ENCODE measurements at places on chromosomes 5 and 9.

- no peak for DNase-seq
Measured at GRCh38 chr5:5584236-5584745, 161.8 kb downstream of the ICE1 start.

DNA sequence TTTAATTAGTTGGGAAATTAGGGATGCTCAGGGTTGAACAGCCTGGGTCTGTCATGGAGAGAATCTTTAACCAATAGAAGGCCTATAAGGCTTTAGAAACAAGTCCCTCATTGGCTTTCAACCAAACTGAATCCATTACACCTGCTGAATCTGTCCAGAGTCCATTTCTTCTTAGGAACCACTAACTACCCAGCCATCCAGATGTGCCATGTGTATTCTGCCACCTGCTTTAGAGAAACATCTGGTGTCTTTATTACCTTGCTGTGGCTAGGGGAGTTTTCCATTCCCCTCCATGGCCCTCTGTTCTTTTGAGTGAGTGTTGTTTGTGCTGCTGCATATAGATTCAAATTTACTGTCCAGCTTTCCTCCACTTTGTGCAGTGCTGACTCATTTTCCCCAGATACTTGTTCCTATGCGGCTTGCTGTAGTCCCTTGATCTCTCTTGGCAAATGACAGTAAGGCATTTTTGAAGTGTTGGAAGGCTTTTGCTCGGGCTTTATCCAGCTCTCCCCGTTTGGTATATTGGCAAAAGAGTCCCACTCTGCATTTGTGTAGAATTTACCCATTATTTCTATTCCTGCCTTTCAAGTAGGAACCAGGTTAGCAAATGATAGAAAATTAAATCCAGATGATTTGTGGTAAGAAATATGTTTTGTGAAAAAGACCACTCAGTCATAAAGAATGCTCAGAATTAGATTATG is 54.6 kb downstream of the NLN start:
- no peak for DNase-seq

DNA sequence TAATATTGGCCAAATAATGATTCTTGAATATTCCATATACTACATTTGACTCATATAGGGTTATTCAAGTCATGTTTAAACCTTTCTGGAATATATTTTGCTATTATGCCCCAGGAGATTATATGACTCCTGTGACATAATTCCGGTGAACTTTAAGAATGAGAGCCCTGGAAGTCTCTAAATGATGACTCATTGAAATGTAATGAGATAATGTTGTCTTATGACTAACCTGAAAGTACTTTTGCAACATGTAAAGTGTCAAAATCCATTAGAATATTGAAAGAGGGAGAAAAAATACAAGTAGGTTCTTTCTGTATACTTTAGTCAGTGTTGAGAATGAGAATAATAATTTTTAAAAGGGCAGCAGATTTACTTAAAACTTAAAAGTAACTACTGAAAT is 830.4 kb downstream of the MAT2B start:
- no peak for DNase-seq

DNA sequence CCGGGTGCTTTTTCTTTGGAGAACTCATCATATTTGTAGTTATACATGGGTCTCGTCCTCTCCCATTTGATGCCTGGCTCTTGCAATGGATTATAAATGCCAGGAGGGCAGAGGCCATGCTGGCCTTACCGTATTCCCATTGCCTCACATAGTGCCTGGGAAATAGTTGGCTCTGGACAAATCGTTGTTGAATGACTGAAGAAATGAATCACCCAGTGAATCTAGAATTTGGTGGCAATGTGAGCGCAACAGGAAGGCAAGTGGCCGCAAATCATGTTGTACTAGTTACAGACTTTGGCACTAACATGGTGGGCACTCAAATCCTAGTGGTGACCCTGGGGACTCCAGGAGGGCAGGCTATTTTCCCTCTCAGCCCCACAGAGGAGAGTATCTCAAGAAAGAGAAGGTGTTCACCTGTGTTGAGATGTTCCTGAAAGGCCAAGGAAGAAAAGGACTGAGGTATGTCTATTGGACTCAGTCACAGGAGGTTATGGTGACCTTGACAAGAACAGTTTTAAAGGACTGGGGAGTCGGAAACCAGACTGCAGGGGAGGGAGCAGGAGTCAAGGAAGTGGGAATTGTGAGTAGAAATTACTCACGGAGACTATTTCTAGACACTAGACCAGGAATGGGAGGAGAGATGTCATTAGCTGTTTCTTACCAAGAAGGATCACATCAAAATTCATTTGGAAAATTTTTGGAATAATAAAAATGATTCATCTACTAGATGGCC is 61.7 kb upstream of the COL15A1 start:
- no peak for DNase-seq

GRCh38 chr9:13575558-13575957 is 296.1 kb upstream of the MPDZ start:
- no peak for DNase-seq

DNA sequence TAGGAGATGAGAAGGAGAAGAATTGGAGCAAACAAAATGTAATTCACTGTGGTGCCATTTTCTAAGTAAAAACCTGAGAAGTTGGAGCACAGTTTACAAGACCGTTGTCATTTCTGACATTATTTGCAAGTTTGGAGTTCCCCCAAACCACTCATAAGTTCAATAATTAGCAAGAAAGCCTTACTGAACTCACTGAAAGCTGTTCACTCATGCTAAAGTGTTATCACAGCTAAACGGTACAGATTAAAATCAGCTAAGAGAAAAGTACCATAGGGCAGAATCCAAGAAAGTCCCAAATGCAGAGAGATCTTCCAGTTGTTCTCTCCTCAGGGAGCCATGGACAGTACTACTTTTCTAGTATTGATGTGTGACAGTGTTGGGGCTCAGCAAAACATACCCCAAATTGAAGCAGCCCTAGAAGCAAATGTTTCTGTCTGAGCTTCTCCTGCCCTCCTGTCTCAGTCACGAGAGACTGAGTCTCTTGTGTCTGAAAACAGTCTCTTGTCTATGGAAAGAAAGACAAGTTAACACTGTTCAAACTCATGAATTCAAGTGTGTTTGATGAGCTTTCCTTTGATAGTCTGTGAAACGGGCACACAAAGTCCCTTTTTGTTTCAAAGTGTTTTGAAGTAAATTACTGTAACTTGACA is 221.2 kb downstream of the GABRG2 start:
- DNase-seq = no peak

GRCh38 chr9:94250456-94250855 is 8.6 kb upstream of the ZNF169 start:
- DNase-seq = no peak

- DNase-seq = no peak
Measured at GRCh38 chr5:177442066-177442826, 4.4 kb upstream of the PRR7 start.

DNA sequence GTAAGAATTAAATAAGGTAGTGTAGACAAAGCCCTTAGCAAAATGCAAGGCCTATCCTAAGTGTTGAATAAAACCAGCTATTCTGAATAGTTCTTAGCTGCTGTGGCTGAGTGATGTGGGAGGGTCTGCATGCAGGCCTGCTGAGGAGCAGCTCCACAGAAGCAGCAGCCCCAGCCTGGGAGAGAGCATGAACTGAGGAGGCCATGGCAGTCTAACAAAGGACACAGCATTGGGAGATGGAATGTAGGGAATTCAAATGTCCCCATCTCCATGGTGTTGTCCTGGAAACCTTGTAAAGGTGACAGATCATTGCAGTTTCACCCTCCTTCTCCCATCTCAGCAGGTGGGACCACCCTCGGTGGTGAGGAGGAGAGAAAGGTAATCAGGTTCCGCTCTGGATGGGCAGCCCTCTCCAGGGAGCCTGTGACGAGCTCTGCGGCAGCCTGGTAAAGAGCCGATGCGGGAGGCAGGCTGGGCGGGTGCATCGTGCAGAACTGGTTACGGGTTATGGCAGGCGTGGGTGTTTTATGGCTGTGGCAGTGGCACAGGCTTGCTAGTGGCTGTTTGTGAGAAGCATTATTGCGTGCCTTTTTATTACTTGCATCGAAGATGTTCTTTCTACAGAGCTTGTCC is 199.9 kb upstream of the GLRA1 start:
- DNase-seq = no peak

DNA sequence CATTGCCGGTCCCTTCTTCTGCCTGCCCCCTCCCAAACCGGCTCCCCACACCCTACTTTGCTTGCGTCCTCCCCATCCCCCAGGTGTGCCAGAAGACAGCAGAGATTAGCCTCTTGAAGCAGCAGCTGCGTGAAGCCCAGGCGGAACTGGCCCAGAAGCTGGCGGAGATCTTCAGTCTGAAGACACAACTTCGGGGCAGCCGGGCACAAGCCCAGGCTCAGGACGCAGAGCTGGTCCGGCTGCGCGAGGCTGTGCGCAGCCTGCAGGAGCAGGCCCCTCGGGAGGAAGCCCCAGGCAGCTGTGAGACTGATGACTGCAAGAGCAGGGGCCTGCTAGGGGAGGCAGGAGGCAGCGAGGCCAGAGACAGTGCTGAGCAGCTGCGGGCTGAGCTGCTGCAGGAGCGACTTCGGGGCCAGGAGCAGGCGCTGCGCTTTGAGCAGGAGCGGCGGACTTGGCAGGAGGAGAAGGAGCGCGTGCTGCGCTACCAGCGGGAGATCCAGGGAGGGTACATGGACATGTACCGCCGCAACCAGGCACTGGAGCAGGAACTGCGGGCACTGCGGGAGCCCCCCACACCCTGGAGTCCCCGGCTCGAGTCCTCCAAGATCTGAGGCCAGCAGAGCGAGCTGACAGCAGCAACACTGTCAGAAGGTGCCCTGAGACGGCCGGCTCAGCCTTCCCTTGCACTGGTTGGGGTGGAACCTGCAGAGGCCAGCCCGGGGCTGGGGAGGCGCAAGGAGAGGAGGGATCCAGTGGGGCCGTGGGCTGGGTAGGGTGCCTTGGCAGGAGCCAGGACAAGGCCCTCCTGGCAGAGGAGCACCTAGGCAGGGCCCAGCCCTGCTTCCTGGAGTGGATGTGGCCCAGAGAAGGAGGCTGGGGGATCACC is 8.3 kb downstream of the N4BP3 start:
- DNase-seq = no peak

All from stimulated activated CD8-positive, alpha-beta memory T cell treated with anti-CD3 and anti-CD28 coated beads, Interleukin-2, amount 100 ng/mL, for 48 hours (primary cell).